Stimulated activated CD8-positive, alpha-beta memory T cell treated with anti-CD3 and anti-CD28 coated beads, Interleukin-7, amount 100 ng/mL, for 4 hours (primary cell): ENCODE measurements at places on chromosomes 4 and X.

DNA sequence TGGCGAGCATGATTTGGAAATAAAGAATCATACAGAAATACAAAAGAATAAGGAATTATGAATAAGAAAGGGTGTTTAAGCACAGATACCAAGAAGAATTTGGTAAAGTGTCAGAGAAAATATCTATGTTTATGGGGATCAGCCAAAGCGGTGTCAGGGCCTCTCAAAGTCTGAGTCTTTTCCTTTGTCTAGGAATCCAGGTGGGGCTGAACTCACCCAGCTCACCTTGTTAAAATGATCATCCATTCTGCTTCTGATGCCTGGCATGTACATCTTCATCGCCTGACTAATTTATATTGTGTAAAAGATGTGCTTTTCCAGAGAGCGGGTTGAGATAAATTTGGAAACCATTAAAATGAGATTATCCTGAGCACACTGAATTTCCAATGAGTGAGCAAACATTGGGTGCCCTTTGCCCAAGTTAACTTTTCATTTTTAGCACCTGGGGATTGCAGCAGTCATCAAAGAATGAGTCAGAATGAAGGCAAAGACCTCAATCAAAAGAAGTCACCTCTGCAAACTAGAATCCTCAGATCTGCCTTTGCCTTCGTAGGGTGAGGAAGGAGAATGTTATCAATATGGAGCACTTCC lies 141.9 kb upstream of the ANXA3 start:
- no peak for DNase-seq

DNA sequence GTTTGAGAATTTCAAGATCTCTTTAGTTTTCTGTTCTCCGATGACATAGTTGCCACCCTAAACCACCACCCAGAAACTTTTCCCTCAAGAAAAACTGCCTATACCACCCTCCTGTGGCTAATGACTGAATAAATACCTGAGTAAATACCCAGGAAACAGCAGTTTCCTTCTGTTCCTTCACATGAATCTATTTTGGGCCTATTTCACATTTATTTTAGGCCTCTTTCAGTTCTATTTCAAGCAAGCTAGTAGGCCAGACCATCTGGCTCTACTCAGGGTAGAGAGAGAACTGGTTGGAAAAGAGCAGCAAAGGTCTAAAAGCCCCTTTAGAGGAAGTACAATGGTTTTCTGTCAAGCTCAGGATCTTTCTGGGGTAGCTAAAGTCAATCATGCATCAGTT lies 23.4 kb downstream of the ARHGEF9 start:
- DNase-seq = no peak

GRCh38 chr4:121155893-121156292 lies 8.2 kb downstream of the TNIP3 start:
- DNase-seq = no peak

GRCh38 chr4:107757864-107758476 lies 37.9 kb upstream of the PAPSS1 start:
- DNase-seq = no peak

DNA sequence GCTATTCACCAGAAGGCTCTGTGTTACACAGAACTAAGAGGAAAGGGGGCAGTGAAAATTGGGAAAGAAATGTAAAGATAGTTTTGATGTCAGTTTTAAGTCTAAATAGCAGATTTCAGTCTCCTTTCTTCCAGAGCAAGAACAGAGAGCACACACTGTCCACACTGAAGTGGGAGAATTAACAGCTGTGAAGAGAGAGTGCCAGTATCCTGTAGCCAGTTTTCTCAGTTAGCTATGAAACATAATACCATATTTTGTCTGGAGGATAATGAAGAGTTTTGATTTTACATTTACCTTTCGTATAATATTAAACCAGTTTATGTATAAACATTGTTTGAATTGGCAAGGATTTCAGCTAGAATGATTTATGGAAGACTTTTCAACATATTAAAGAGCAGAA lies 35.1 kb downstream of the FBXO8 start:
- no peak for DNase-seq

DNA sequence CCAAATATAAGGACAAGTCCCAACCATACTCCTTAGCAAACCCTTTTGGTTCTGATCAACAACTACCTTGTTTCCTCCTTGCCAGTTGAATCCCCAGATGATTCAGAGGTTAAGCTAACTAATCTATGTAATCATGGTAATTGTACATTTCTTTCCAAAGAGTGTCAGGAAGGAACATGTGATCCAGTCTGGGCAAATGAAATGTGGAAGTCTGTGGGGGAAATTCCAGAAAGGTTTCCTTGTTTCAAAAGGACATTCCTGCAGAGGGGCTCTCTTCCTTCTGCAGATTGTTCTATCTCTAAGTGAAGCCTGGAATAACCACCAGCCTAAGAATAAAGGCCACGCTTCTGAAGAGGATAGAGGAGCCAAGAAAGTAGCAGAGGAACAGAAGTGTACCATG lies 7.0 kb downstream of the PRSS12 start:
- no peak for DNase-seq

DNA sequence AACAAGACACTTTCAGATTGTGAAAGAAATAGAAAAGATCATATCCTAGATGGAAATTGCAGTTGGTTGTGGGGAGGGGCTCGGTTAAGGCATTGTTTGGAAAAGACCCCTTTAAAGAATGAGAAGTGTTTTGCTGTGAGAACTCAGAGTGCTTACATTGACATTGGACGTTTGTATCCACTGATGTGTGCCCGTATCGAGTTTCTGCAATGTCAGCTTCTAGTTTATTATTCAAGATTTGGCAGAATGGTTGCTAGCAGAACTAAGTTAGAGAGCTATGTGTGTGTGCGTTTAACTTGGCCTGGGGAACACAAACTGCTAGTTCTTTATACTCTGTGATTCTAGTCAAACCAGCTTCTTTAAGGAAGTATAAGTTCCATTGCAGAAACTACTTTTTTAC lies 2702.5 kb downstream of the PCDH7 start:
- no peak for DNase-seq

GRCh38 chrX:66889418-66889817 lies 250.5 kb upstream of the EDA2R start:
- no peak for DNase-seq

- no peak for DNase-seq
Measured at GRCh38 chr4:128940971-128941370, 131.5 kb downstream of the JADE1 start.

- no peak for DNase-seq
Measured at GRCh38 chr4:113610537-113610936, 151.0 kb downstream of the CAMK2D start.

- no peak for DNase-seq
Measured at GRCh38 chr4:184298254-184298653, 80.6 kb upstream of the ENPP6 start.

- no peak for DNase-seq
Measured at GRCh38 chrX:40866893-40867292, 131.6 kb upstream of the MED14 start.

- no peak for DNase-seq
Measured at GRCh38 chr4:146059151-146059550, 116.4 kb upstream of the LSM6 start.

DNA sequence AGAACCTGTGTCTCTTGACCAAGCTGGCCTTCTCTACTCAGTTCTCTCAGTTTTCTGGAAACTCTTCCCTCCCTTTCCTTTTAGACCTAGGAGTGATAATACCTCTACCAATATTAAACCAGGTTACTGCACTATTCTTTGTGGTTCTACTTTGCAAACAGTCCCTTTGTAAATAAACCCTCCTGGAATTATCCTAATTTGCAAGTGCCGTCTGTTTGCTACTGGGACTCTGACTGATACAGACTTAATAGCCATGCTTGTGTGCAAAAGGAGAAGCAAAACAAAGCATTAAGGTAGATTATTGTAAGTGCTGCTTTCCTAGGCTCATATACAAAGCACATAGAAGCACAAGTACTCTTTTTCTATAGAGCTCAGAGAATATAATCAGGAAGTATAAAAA lies 507.0 kb downstream of the INPP4B start:
- no peak for DNase-seq

DNA sequence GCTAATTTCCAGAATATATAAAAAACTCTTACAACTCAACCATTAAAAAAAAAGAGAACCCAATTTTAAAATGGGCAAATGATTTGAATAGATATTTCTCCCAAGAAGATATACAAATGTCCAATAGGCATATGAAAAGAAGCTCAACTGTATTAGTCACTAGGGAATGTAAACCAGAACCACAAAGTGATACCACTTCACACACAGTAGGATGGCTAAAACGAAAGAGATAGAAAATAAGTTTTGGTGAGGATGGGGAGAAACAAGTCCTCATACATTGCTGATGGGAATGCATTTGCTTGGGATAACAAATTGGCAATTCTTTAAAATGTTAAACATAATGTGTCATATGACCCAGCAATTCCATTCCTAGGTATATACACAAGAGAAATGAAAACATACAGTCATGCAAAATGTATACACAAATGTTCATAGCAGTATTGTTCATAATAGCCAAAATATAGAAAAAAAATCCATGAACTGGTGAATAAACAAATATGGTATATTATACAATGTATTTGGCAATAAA lies 5.7 kb downstream of the TCEAL3 start:
- no peak for DNase-seq

DNA sequence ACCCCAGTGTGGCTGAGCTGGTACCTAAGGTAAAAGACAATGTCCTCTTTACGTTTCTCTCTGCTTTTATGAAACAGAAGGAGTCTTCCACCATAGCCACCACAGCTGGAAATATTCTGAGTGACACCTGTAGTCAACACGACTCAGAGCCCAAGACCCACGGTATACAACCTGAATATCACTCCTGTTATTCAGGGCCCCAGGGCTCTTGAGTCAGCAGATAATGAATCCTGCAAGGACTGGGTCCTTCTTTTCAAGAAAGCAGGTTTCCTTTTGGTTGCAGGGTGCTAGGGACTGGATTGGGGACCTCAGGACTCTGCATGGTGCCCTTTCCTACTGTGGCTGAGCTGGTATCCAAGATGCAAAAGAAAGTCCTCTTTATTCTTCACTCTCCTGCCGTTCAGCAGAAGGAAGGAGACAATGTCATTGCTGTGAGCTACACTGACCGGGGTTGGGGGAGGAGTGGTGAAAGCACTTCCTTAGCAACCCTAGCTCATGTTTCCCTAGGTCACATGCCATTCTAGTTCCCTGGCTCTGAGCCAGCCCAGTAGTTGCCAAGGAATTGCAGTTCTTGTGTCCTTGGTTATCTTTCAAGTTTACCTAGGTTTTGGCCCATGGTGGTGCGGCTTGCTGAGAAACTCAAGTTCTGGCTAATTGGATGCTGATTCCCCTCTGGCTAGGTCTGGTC lies 23.7 kb upstream of the UNC5C start:
- DNase-seq = no peak

DNA sequence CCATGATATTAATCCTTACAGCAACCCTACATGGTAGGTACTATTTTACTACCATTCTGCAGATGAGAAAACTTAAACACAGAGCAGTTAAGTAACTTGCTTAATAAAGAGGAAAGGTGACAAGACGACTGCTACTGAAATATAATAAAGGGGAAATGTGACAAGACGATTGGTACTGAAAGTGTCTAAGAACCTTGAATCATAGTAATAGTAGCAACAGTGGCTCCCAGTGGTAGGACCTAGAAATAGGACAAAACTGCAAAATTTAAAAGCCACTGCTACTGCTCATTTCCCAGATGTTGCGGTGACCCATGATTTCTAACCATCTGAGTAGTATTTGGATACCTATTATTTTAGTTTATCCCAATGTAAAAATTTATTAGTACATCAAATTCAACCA lies 89.5 kb downstream of the TASL start:
- no peak for DNase-seq

GRCh38 chr4:187387739-187388138 lies 607.8 kb upstream of the ZFP42 start:
- no peak for DNase-seq

- no peak for DNase-seq
Measured at GRCh38 chrX:155682834-155683233, 70.1 kb upstream of the TMLHE start.
